ENCODE measurements at places on chromosomes 13 and 19.
A peak's percentile ranks its signal among the peaks of the same experiment; 100 is the strongest.

- no peak for DNase-seq
These were observed 354.1 kb downstream of the KLF5 start for GRCh38 chr13:73412933-73413332.

- no peak for DNase-seq
These were observed 2.7 kb upstream of the RPS15 start for GRCh38 chr19:1435378-1435989.

DNA sequence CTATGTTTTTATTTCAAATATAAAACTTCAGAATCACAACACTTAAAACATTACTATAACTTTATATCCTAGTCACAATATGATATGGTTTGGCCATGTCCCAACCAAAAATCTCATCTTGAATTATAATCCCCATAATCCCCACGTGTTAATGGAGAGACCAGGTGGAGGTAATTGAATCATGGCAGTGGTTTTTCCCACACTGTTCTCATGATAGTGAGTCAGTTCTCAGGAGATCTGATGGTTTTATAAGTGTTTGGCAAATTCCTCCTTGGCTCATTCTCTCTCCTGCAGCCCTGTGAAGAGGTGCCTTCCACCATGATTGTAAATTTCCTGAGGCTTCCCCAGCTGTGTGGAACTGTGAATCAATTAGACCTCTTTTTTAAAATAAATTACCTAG, 307.6 kb downstream of the SPRY2 start:
- no peak for DNase-seq

DNA sequence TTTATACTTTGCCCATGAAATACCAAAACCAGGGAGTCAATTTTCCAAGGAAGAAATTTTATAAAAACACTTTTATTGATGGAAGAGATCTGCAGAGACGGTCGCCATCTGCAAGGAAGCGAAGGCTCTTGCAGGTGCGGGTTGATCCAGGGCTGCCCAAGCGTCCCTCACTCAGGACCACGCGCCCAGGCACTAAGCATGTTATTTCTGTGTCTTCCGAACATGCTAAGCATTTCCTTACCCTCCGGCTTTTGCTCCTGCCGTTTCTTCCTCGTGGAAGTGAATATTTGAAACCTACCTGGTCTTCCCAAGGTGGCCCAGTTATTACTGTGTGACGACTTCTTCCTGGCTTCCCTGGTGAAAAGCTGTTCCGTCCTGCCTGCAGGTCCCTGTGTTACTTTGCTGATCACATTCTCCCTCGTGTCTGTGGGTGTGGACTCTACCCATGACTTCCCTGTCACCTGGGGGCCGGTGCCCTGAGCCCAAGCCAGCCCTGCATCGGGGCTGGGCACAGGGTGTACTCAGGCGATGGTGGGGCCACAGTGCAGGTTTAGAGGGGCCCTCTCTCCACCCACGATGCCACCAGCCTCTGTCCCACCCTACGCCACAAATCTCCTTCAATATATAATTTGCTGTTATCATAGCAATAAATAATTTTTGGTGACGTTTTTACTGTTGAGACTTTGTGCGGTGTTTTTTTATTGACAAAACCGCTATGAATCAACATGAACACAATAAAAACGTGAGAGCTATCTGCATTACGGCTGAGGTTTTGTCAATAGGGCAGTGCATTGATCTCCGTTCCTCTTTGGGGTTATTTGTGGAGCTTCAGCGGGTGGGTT, 119.4 kb downstream of the URI1 start:
- peak; percentile 29 for DNase-seq

DNA sequence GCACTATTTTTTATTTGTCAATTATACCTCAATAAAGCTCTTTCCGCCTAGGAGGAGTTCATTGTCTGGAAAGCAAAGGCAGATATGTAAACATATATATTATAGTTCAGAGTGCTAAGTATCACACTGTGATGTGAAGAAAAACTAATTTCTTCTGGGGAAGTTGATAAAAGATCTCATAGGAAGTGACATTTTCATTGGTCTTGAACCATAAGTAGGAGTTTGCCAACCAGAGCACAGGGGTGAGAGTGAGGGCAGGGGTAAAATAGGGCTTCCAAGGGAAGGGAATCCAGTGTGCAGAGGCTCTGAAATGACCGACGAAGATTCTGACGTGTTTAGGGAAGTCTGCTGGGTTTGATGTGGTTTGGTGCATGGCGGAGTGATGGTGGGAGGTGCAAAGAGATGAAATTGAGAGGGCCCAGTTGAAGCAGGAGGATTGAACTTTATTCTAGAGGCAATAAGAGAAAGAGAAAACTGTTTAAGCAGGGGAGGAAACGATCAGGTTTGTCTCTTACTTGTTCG, 780 bp upstream of the GTF2F2 start:
- peak; percentile 60 for DNase-seq

DNA sequence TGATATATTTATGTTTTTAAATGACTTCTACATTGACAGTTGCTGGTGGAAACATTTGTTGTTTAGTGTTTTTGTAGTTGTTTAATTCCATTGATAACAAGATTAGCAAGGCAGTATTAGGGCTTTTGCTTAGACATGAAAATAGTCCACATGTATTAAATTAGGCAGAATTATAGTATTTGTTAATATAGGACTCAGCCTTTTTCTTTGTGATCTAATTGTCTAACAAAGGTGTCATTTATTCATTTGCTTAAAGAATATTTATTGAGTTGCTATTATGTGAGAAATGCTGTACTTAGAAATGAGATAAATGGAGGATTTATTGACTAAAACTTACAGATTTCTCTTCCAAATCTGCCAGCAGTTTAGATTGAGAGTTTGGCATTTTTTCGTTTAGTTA, 41.7 kb upstream of the KCTD4 start:
- no peak for DNase-seq

GRCh38 chr13:21060338-21061028, 903 bp downstream of the LATS2 start:
- DNase-seq, result peak; percentile 47

DNA sequence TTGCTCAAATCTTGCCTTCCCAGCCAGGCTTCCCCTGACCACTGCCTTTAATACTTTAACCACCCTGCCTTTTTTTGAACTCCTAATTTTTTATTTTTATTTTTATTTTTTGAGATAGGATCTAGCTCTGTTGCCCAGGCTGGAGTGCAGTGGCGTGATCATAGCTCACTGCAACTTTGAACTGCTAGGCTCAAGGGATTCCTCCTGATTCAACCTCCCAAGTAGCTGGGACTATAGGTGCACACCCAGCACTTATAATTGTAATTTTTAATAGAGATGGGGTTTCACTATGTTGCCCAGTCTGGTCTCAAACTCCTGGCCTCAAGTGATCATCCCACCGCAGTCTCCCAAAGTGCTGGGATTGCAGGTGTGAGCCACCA, 21.7 kb upstream of the FBXO27 start:
- no peak for DNase-seq

- DNase-seq, result no peak
These were observed 316.8 kb downstream of the ATP8A2 start for GRCh38 chr13:25688536-25688935.

DNA sequence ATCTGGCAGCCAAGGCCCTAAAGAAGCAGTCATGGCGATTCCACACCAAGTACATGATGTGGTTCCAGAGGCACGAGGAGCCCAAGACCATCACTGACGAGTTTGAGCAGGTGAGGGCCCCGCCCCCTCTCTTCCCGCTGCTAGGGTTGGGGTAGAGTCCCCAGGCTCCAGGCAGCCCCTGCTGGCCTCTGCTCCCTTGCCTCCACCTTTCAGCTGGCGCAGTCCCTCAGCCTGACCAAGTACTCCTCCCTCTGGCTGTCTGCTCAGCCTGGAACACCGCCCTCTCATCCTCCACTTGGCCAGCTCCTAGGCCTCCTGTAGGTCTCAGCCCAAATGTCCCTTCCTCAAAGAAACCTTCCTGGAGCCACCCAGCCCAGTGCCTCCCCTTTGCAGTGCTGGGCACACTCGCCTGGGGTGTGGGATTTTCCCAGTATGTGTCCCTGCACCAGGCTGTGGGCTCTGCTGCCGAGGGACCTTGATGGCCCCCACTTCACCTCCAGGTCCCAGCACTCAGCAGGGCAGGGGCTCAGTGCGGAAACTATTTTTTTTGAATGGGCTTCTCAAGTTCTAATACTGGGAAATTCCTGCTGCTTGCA, 5.7 kb downstream of the LENG1 start:
- DNase-seq, result no peak

DNA sequence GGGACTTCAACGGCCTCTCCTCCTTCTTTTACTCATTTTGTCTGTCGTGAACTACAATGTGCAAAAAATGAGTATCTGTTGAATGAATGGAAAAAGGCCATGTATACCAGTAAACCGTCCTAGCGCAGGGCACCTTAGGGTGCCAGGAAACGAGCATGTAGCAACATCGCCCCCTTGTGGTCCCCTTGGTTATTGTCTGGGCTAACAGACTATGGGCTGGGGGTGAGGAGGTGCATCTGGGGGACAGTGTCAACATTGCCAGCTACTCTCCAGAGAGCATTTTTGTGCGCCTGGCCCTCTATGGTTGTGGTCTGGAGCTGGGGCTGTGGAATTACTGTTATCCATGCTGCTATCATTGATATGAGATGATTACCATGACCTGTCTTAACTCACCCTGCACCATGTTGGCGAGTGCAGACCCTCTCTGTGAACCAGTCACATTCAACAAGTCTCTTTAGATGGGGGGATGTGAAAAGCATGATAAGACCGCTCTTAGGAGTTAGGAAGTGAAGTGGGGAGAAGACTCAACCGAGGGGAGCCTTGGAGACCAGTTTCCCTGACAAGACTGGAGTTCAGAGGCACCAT, 22.8 kb upstream of the SIGLEC11 start:
- peak; percentile 84 for DNase-seq

DNA sequence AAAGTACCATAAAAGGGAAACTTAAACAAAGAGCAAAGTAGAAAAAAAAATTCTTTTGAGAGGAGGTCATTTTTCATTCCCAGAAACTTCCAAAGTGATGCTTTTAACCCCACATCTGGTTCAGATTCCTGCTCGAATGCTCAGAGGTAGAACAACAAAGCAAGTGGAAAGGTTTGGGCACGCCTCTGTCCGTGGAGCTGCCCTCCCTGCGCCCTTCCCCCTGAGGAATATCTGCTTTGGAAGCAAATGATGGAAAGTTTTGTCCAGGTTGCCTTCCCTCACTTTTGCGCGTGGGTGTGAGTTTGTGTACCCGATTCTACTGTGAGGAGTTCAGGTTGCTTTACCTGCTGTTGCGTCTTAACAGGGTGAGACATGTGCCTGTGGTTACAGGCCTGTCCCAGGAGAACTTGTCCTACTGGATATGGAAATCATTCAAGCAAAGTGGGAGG, 110.2 kb downstream of the KLF5 start:
- DNase-seq, result no peak

DNA sequence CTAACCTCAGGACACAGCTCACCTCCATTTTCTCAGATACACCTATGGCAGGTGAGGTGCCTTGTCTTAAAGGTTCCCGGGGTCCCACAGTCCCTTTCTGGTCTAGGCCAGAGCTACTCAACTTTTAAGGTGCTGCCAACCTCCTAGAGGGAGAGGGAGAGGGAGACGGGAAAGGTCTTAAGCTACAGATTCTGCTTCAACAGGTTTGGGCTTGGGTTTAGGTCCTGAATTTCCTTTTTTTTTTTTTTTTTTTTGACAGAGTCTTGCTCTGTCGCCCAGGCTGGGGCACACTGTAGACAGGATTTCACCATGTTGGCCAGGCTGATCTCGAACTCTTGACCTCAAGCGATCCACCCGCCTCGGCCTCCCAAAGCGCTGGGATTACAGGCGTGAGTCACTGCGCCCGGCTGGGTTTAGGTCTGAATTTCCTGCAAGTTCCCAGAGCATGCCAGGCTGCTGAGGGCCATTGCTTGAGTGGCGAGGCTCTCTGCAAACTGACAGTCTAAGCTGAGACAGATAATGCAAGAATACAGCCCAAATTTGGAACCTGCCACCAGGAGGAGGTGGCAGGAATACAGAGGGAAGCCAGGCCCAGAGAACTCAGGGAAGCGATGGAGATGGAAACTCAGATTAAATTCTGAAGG, 7.8 kb upstream of the SYCN start:
- DNase-seq, result no peak

GRCh38 chr19:45094137-45094536, 1.2 kb downstream of the PPP1R37 start:
- no peak for DNase-seq
